Non-pigmented ciliary epithelial cell (primary cell): ENCODE measurements at places on chromosomes 3 and 15.

- no peak for DNase-seq
These were observed 8.1 kb downstream of the ABTB1 start for GRCh38 chr3:127680798-127681221.

DNA sequence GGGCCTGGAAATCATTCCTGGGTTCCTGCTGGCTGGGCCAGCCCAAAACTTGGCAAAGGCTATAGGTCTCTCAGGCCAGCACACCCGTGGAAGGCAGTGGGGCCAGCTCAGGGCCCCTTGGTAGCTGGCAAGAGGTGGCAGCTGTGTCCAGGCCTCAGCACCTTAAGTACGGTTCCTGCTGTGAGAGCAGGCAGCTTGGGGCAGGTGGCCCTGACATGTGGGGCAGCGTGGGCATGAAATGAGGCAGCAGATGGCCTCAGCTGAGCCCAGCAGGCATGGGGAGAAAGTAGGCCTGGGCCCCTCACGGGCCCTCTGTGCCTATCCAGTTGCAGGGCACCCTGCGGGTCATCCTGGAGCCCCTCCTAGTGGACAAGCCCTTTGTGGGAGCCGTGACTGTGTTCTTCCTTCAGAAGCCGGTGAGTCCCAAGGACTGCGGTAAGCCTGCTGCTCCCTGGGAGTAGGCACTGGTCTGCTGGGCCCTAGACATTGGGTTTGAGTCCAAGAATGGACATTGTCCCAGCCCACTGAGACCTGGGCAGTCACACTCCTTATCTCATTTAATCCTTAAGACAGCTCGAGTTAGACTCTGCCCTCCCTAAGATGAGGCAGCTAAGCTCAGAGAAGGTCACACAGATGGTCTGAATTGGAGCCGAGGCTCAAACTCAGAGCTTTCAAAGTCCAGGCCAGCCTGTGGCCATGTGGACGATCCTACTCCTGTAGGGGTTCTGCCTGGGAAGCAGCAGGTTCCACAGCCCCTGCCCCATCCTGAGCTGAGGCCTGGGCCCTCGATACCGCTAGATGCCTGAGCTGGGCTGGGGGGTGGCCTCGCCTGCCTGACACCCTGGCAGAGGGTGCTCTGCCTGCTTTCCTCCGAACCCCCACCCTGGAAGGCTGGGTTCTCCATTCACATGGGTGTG, 25.5 kb downstream of the ESYT3 start:
- no peak for DNase-seq

DNA sequence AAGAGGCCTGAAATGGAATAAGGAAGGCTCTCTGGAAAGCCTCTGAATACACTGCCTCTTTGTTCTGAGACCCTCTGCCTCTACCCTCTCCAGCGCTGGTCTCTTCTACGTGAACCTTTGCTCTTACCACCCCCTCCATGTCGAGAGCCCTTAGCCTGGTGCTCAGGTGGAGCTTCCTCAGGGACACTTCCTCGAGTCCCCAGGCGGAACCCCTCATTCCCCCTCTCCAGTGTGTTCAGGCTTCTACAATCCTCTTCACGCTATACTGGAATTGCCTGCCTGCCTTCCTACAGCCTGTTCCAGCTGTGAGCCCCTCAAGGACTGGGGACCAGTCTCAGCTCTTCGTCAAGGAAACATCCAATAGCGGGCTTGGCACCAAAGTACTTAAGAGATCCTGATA, 7.4 kb downstream of the STIMATE start:
- no peak for DNase-seq

DNA sequence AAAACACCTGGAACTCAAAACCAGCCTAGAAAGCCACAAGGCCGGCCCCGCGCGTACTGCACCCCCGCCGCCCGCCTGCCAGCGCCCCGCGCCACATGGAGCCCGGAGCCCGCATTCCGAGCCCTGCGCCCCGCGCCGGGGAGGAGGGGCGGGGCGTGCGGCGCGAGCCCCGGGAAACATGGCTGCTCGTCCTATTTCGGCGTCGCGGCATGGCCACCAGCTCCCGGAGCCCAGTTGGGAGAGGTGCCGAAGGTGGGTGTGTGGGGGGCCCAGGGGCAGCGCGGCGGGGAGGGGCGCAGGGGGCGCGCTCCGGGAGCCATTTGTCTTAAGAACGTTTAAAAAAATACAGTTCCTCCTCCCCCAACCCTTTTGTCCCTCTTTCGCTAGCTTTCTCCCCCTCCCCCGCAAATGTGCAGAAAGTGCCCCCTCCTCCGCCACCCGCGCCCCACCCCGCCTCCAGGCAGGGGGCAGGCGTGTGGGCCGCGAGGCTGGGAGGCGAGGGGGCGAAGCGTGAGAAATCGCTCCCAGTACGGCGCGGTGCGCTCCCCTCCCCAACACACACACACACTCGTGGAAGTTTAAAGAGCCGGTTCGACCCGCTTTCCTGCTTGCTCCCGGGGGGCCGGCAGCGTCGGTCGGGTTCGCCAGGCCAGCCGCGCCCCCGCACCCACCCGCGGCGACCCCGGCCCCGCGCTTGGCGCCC, 2.5 kb downstream of the ANP32A start:
- no peak for DNase-seq

DNA sequence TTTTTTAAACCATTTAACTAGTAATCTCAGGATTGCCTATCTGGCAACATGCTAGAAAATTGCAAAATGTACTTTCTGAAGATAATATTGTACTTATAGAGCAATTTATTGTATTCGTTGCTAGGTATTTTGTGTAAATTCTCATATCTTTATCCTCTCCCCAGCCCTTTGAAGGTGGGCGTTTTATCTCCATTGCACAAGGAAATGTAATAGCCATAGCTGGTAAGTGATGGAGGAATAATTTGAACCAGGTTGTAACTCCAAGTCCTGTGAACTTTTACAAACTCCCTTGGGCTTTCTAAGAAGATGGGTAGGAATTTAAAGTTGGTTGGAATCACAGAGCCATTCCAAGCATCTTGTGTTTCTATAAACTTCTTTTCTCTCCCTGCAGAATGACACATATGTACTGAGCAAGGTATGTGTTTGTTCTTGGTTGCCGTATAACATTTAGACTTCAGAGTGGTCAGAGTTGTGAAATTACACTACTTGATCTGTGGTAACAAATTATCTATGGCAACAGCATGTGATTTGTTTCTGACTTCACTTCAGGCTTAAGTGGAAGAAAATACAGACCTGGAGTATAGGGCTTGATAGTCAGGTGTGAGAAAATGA, 170.9 kb downstream of the AKAP13 start:
- DNase-seq = no peak

- no peak for DNase-seq
These were observed 9.2 kb downstream of the BTBD1 start for GRCh38 chr15:83057696-83058376.

DNA sequence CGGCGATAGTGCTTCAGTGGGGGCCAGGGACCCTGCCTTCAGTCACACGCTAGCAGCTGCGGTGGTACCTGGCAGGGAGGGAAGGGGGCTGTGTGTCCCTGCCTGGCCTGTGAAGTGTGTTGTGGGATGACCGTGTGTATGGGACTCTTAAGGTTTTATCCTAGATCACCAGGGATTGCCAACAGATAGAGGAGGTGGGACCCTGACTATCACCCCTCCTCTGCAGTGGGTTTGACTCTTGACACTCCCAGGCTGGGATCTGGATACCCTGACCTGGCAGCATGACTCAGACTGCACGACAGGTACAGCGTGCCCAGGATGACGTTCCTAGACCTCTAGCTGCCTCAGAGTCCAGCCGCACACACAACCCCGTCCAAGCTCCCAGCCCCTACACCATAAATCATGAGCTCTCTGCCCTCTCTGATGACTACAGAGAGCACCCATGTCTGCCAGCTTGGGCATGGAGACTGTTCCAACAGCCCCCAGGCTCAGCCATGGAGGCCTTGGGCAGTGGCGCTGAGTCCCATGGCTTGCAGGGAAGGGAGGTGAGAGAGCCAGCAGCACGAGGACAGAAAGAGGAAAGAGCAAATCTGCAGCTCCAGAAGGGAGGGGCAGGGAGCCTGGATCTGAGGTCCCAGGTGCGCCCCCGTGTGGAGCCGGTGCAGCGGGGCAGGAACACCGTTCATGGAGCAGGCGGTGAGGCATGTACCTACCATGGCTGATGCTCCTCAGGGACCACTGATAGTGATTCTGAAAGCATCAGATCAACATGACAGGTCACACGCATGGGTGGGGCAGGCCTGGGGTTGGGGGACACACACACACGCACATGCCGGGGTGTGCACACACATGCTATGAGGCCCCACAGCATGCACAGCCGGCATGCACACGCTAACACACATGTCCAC, 71.0 kb downstream of the ADAMTS7 start:
- DNase-seq = no peak

- DNase-seq = peak; percentile 15
These were observed 1.8 kb upstream of the SCN5A start for GRCh38 chr3:38651153-38651789.

GRCh38 chr3:20073683-20074082, 33.4 kb downstream of the KAT2B start:
- DNase-seq = no peak

GRCh38 chr3:134956844-134957243, 161.8 kb downstream of the EPHB1 start:
- DNase-seq = no peak

- no peak for DNase-seq
These were observed 7.9 kb downstream of the CCR1 start for GRCh38 chr3:46200211-46200610.

DNA sequence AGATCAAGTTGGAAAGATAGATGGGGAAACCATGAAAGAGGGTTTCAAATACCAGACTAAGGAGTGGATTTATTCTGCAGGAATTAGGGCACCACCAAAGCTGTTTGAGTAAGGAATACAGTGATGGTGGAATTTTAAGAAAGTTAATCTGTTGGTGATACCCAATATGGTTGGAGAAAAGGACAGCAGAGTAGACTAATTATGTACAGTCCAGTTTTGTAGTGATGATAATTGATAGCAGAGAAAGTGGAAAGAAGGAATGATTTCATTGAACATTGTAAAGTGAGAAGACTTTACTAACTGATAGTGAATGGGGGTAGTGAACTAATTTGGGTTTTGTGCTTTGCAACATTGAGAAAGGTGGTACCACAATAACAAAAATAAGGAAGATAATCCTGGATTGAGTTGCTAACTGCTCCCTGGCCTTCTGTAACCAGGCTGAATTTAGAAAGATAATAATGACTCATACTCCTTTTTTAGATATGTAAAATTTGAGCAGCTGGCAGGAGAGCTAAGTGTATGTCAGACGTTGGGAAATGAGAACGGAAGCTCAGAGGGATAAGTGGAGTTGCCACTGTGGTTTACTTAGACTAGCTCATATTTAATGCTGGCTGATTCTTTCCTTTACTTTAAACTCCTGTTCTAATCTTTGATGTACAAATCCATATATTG, 16.9 kb downstream of the TCAIM start:
- peak; percentile 73 for DNase-seq

DNA sequence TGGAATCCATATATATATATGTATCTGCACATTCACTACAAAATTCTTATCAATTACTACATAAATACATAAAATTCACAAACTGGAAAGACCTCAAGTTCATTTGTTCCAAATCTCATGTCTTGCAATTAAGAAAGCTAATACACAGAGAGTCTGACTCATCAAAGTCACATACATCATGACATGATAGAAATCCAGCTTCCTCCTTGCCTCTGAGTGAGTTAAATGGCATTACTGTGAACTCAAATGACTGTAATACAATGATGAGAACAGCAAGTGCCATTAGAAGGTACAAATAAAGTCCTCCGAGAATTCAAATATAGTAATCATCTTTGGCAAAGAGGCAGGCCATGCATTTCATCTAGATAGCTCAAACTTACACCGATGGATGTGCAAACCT, 55.1 kb upstream of the AGTR1 start:
- DNase-seq = no peak

- no peak for DNase-seq
These were observed 305.6 kb downstream of the LSAMP start for GRCh38 chr3:116139641-116140040.

DNA sequence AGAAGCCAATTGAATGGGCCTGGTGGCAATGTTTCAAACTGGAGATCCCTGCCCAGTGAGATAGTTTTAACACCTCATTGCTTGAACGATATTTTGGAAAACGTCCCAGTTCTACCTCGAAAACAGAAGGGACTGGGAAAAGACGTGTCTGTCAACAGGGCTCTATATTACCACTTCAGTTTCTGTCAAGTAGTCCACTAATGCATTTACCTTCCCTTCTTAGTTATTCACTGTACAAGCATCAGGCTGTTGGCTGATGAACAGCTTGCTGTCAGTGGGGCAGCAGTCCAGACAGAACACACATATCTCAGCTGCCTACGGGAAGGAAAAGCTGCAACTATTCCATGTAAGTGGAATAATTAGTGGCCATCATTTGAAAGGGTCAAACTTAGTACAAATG, 794.7 kb upstream of the GBE1 start:
- no peak for DNase-seq

DNA sequence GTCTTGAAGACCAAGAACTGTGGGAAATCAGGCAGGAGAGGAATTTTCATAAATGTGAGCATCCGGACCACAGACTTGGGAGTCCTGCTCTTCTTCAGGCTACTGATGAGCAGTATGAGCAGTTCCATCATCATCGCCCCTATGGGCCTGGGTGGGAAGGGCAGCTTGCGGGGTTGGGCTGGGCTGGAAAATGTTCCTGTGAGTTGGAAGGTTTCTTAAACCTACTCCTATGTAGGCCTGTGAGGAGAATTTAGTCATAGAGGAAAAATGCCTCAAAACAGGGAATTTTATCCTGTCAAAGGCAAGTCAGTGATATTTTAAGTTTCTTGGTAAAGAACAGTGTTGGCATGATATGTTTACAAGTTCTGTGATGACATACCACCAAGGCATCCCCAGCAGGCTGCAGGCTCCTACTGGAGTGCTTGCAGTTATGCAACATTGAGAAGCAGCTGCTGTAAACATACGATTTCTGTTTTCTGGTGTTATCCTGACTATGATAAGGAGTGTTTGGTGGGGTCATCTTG, 10.3 kb downstream of the MASP1 start:
- DNase-seq = no peak

DNA sequence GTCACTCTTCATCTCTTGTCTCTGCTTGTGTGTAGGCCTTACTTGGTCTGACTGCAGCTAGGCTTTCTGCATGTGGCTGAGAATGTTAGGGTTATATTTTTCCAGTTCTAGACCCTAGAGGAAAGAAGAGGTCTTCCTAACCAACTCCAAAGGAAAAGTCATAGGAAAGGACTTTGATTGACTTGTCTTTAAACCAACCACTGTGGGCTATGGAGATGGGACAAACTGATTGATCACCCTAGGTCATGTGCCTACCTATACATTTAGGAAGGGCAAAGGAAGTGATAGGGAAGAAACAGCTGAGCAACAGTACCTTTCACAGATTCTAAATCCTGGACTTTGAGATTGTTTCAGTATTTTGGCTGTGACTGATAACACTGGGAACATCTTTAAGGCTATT, 16.5 kb upstream of the TBC1D23 start:
- DNase-seq = no peak

DNA sequence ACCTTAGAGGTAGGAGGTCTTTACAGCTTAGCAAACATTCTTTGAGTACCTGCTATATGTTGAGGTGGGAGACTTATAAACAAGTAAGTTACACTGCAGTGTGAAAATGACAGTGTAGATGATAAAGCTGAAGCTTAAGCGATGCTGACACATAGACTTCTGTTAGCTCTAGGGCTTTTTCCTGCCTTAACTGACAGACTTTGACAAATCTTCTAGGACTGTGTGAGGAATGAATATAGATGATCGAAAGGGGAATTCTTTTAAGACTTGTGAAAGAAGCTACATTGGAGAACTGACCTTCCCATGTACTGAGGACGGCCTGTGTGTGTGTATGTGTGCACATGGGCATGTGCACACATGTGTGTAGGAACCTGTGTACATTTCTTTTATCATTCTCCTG, 22.7 kb downstream of the BOC start:
- DNase-seq = no peak
